HCEC 1CT (cell line): ENCODE measurements at places on chromosomes 7 and 10.

- DNase-seq: no peak
Measured at GRCh38 chr7:158633055-158633956, 45.7 kb upstream of the PTPRN2 start.

DNA sequence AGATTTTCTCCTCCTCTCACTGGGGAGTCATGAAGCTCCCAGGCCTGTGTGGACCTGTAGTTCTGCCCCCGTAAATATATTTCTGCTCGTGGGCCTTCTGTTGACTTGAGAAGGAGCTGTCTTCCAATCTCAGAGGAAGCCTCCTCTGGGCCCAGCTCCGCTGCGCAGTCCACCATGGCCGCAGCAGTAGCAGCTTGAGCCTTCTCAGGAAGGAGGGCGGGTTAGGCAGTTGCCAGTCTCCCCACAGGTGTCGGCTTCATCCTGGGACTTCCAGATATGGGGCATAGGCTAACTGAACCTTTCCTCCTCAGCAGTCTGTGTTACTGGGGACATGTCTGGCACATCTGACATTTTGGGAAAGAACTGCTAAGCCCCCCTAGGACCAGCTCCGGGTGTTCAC, 62.9 kb upstream of the TRIM8 start:
- no peak for DNase-seq

DNA sequence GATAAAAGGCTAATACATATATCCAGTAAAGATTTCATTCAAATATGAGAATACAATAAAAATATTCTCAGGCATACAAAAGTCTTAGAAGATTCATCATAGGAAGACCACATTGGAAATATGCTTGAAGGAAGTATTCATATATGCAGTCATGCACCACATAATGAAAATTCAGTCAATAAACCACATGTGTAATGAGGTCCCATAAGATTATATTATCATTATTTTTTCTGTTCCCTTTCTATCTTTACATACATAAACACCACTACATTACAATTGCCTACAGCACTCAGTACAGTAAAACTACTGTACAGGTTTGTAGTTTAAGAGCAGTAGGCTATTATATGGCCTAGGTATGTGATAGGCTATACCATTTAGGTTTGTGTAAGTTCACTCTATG, 111.6 kb downstream of the PRTFDC1 start:
- DNase-seq: no peak

DNA sequence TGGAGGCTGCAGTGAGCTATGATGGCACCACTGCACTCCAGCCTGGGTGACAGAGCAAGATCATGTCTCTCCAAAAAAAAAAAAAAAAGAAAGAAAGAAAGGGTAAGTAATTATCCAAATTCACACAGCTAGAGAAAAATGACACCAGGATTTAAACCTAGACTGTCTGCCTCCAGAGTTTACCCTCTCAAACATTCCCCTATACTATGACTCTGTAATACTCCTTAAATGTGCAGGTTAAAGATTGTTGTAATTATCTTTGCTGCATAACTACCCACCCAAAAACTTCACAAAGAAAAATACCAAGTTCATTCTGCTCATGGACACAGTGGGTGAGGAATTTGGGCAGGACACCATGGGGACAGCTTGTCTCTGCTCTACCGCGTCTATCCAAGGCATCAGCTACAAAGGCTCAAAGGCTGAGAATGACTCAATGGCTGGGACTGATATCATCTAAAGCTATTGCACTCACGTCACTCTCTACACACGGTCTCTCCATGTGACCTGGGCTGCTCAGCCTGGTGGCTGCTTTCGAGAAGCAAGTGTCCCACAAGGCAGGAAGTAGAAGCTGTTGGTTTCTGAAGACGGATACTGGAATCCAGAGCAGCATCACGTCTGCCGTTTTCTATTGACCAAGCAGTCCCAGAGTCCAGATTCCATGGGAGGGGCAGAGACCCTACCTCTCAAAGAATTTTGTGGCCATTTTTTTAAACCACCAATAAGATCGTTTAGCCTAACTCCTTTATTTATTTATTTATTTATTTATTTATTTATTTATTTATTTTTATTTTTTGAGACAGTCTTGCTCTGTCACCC, 185.7 kb upstream of the AUTS2 start:
- no peak for DNase-seq

DNA sequence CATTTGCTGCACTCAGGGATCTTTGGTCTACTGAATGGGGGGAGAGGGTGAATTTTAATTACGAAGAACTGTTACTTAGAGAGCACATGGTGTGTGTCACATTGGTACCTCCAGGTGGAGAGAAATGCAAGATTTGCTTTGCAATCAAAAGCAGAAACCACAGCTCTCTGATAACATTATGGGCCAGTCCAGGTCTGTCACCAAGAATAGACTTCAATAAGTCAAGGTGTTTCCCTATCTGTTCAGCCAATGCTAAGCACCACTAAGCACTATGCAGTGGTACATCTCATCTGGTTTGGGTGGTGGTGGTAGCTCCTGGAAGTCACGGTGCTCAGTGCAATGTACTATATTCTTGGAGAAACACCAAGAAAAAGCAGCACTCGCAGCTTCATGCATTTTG, 119.6 kb upstream of the AFAP1L2 start:
- DNase-seq: no peak

GRCh38 chr10:79311581-79312407, 35.5 kb upstream of the PPIF start:
- no peak for DNase-seq
